Cardiac atrium fibroblast (primary cell): ENCODE measurements at places on chromosomes 5 and 9. TPM values are rescaled to one million over a fixed set of nuclear protein-coding genes. Genes with fewer than 3 reads are reported as not detected.

FBXL7 gene
- total RNA-seq = 8.3 and 8.8 TPM in 2 replicates

ADRB2 gene
- total RNA-seq = 0.16 TPM in 1 of 2 replicates, not detected in the other

PDE6A gene
- total RNA-seq = not detected in 2 replicates

IFNE gene
- total RNA-seq = not detected in 2 replicates

MYO10 gene
- 23.5 and 24.9 TPM in 2 replicates for total RNA-seq

IFNA13 gene
- total RNA-seq = not detected in 2 replicates

ALDOB gene
- total RNA-seq = not detected in 2 replicates

HDHD3 gene
- total RNA-seq = 7.0 and 8.4 TPM in 2 replicates

NEUROG1 gene
- not detected in 2 replicates for total RNA-seq

IL6ST gene
- total RNA-seq = 580 and 1,046 TPM in 2 replicates

CRB2 gene
- total RNA-seq = not detected in 2 replicates

TMEM232 gene
- total RNA-seq = 1.8 TPM in 1 of 2 replicates, not detected in the other

FANCC gene
- total RNA-seq = 3.1 and 9.6 TPM in 2 replicates

SEC61B gene
- total RNA-seq = 116 and 159 TPM in 2 replicates

NR5A1 gene
- total RNA-seq = not detected in 2 replicates

NME5 gene
- 0.18 and 1.9 TPM in 2 replicates for total RNA-seq

ENTR1 gene
- 38.9 and 43.3 TPM in 2 replicates for total RNA-seq

CNTFR gene
- total RNA-seq = 0.72 TPM in 1 of 2 replicates, not detected in the other

ADAMTS19 gene
- 0.54 and 2.1 TPM in 2 replicates for total RNA-seq

CATSPER3 gene
- not detected in 2 replicates for total RNA-seq

MELK gene
- total RNA-seq = 12.5 and 15.6 TPM in 2 replicates

OR1L8 gene
- not detected in 2 replicates for total RNA-seq

SLC2A8 gene
- total RNA-seq = 21.3 and 26.1 TPM in 2 replicates

HAPLN1 gene
- total RNA-seq = 1.1 and 1.3 TPM in 2 replicates

SOX30 gene
- total RNA-seq = not detected in 2 replicates

RLN1 gene
- total RNA-seq = not detected in 2 replicates

SPZ1 gene
- not detected in 2 replicates for total RNA-seq

MAN1B1 gene
- 86.1 and 101 TPM in 2 replicates for total RNA-seq

SPINK7 gene
- not detected in 2 replicates for total RNA-seq

UBTD2 gene
- 28.0 and 29.4 TPM in 2 replicates for total RNA-seq

IFNB1 gene
- not detected in 2 replicates for total RNA-seq
